ENCODE measurements at places on chromosomes 1 and 21.
A peak's percentile ranks its signal among the peaks of the same experiment; 100 is the strongest.

DNA sequence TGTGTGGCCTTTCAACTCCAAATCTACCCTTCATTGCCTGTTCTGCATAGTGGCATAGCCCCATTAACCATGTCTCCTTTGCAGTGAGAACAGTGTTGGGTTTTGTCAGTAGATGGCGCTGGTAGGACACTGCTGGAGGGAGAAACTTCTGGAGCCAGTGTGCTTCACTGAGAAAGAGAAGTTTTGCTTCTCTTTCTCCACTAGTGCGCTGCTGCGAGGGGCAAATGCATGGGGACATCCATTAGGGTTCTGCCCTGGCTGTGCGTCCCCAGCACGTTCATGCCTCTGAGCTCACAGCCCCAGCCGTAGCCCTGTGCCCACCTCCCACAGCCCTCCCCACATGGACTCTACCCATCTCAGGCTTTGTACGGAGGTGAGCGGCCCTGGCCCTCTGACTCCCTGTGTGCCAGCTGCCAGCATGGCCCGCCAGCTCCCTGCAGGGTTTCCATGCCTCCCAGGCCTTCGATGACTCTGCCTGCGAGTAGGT lies 53.1 kb downstream of the RIMS3 start:
- DNase-seq, result peak; percentile 71

- no peak for DNase-seq
Measured at GRCh38 chr1:155513300-155513916, 49.2 kb downstream of the ASH1L start.

DNA sequence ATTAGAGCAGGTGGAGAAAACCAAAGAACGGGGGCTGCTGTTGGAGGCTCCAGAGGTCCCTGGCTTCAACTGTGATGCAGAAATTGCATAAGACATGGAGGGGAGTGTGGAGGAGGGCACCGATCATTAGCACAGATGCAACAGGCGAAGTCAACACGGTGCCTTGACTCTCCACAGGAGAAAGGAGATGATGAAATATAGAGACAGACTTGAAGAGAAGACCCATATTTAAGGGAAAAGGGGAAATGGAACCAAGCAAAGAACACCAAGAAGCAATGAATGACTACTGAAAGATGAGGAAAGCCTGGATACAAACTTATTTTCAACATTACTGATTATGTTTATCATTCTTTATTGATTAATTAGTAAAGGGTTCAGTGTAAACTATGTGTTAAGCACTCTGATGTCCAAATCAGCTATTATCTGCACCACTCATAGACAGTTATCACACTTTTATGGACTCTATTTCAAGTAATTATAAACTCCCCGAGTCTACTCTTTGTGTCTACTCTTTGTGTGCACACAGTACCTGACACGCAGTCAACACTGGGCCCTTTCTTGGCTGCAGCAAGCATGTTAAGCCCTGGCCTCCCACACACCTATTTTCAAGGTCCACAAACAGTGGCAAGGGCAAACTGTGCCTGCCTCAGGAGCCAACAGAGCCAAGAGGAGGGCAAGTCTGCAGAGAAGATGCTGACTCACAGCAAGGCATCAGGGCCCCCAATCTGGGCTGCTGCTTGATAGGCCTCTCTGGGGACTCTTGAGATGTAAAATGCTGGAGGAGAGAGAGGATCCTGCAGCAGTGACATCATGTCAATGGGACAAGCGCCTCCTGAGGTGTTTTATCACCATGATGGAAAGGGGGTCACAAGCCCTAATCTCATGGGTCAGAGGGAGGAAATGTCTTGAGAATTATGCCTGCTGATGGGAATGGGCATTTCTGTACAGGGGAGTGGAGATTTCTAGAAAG lies 17.6 kb downstream of the PCNX2 start:
- no peak for DNase-seq

DNA sequence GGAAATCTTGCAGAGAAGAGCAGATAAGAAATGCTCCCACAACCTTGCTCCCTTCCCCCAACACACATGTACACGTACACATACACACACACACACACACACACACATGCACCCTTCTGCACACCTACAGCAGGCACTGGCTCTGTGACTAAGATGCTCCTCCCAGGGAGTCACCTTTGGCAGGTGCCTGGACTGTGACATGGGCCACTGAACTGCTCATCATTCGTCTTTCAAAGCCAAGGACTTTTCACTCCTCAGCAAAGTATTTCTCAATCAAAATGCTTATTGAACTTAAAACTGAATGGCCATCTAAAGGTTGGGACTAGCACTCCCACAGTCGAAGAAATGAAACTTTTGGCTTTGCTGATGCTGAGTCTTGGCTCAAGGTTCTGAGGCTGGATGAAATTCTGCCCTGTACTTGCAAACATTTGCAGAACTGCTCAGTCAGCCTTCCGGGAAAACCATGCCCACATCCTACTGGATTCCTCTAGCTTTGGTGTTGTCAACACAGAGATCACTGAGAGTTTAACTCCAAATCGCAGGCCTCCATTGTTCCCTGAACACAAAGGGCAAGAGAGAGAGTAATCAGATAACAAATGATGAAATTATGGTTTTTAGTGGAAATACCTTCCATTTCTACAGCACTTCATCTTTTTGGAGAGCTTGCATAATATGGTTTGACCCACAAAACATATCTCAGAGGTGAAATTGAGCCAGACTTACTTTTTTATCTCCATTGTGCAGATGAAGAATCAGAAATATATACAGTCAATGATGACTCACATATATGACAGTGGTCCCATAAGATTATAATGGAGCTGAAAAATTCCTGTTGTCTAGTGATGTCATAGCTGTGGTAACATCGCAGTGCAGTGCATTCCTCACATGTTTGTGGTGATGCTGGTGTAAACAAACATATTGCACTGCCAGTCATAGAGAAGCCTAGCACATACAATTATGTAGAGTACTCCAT lies 72.4 kb upstream of the BCAR3 start:
- DNase-seq, result no peak

- DNase-seq, result no peak
Measured at GRCh38 chr1:7432102-7432899, 338.8 kb upstream of the VAMP3 start.

DNA sequence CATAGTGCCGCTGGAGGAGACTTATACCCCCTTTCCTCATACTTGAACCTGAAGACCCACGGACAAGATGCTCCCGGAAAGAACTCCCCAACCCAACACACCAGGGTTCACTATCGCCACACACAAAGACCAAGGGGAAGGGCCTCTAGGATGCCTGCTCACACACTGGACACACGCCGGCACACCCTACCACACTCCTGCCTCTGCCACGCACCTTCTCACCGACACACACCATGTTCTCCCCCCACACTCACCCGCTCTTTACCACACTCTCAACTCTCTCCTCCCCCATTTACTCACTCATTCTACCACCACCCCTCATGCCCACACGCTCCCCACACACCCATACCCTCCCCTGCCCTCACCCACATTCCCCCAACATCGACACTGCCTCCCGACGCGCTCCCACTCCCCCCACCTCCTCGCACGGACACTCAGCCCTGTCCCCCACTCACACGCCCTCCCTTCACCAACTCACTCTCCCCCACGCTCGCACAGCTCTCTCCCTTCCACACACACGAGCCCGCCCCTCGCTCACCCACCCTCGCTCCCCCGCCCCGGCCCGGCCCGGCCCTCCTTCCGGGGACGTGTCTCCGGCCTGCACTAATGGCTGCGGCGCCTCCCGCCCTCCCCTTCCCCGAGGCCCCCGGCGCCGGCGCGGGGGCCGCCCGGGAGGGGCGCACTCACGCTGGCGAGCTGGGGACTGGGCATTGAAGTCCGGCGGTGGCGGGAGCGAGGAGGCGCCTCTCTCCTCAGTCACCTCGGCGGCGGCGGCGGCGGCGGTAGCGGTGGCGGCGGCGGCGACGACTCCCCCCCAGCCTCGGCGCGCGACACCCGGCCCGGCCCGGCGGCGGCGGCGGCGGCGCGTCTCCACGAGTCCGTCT lies 626 bp downstream of the PTP4A2 start:
- peak; percentile 83 for DNase-seq

DNA sequence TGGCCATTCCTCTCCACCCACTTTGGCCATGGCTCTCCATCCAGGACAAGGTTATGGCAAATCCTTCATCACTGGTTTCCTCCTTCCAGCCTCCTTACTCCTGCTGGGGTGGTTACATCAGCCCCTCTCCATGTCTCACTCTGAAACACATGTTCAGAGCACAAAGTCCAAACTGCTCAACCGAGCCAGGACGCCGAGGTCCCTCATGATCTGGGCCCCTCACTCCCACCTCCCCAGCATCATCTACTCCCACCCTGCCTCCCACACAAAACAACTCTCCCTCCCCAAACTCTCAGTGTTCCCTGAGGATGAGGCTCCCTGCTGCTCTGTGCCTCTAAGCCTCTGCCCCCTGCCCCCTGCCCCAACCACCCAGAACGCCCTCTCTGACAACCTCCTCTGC lies 33.3 kb upstream of the ZBTB40 start:
- no peak for DNase-seq

DNA sequence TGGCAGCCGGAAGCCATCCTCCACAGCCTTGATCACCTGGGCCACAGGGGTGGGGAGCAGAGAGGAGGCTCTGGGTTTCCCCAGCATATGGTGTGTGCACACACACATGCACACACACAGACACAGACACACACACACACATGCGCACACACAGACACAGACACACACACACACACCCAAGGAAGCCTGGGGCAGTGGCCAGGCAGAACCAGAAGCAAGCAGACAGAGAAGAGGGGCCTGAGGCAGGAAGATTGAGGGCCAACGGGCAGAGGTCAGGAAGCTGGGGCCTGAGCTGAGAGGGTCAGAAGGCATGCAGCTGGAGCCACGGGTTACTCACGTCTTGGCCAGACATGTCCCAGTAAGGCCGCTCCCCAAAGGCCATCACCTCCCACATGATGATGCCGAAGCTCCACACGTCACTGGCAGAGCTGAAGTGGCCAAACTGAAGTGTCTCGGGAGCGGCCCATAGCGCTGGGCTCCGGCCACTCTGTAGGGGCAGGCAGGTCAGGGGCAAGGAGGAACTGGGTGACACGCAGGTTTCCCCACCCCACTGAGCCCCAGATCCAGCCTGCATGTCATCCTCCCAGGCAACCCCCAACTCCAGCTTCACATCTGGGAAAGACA lies 27.4 kb downstream of the CDCA8 start:
- DNase-seq, result no peak

DNA sequence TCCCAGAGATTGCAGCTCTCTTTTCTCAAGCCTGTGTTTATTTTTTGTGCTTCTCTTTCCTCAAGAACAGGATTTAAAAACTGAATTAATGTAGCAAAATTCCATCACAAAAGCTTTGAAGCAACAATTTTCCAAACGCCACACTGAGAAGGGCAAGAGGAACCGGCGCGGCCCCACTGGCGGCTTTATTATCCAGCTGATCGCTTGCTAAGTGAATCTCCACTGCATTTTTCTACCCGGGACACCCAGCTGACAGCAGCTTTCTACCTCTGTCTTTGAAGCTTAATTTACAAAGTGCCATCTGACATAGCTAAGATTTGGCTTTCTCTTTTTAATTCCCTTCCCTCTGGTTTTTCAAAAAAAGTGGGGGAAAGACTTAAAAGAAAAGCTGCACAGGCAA lies 369.3 kb upstream of the C1orf174 start:
- DNase-seq, result no peak

- no peak for DNase-seq
Measured at GRCh38 chr1:75579046-75579445, 31.9 kb downstream of the SLC44A5 start.

- DNase-seq, result no peak
Measured at GRCh38 chr1:147053269-147053668, 115.1 kb downstream of the NBPF12 start.

- peak; percentile 19 for DNase-seq
Measured at GRCh38 chr1:234911787-234912186, 216.8 kb downstream of the TOMM20 start.

Measured in activated naive CD4-positive, alpha-beta T cell treated with Interleukin-2 at 50 U/mL for 16 hours (primary cell).